ENCODE measurements at places on chromosomes 5 and 9. TPM values are rescaled to one million over a fixed set of nuclear protein-coding genes. Genes with fewer than 3 reads are reported as not detected.

The SV2C gene
- 0.18 TPM for total RNA-seq

The TEK gene
- total RNA-seq = 5.9 TPM

The PCDHGB4 gene
- total RNA-seq = 35.5 TPM

DNA sequence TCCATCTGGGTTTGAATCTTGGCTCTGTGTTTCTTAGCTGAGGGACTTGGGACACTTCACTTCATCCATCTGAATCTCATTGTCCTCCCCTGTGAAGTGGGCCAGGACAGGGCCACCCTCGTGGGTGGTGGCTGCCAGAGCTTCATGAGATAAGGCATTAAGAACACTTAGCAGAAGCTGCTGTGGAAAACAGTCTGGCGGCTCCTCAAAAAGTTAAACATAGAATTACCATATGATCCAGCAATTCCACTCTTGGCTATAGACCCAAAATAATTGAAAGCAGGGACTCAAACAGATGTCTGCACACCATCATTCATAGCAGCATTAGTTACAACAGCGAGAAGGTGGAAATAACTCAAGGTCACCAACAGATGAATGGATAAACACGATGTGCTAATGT, 42.4 kb upstream of the GGTA1 start:
- no peak overlapping the region for H3K4me3 ChIP-seq
- no peak overlapping the region for H3K27ac ChIP-seq
- DNase-seq = no peak
- no peaks in the 10 kb centered on the region for H3K4me1 ChIP-seq
- H3K27me3 ChIP-seq = peaks cover 3% of the 10 kb centered on the region

GRCh38 chr9:105150991-105151685, 93.3 kb upstream of the SLC44A1 start:
- H3K27ac ChIP-seq = no peak overlapping the region
- no peaks in the 10 kb centered on the region for H3K36me3 ChIP-seq
- DNase-seq = no peak
- no peak overlapping the region for H3K4me3 ChIP-seq
- H3K4me1 ChIP-seq = peaks cover 8% of the 10 kb centered on the region
- H3K27me3 ChIP-seq = no peaks in the 10 kb centered on the region

DNA sequence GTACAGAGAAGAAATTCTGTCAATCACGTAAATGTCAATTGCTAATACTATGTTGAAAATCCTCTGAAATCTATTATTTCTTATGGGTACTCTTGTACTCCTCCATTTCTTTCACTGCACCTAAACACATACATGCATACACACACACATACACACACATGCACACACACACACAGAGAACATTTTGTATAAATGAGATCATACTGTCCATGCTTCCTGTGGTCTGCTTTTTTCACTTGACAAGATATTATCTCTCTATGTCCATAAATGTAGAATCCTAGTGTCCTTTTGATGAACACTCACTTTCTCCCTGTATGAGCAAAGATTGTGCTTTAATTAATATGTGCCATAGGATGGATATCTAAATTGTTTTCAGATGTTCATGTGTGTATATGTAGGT, 32.7 kb upstream of the TLR4 start:
- H3K36me3 ChIP-seq = no peaks in the 10 kb centered on the region
- no peak for DNase-seq
- no peak overlapping the region for H3K4me3 ChIP-seq
- no peaks in the 10 kb centered on the region for H3K4me1 ChIP-seq
- peaks cover 13% of the 10 kb centered on the region for H3K27me3 ChIP-seq

DNA sequence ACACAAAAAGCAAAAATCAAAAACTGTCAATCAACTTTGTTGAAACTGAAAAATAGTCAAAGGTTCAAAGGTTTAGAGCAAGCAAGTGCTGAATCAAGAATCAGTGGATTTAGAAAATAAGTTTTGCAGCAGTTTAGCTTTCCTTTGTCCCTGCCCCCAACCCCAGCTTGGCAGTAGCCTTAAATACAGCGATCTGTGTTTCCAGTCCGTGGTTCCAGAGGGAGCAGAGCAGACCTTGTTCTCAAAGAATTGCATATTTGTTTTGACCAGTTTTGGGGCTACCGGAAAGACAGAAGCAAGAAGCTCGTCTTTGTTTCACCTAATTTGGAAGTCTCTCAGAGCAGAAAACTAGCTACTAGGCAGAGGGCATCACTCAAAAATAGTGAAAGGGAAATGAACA, 57.2 kb upstream of the PRDM9 start:
- H3K36me3 ChIP-seq = no peaks in the 10 kb centered on the region
- no peak overlapping the region for H3K27ac ChIP-seq
- H3K27me3 ChIP-seq = no peaks in the 10 kb centered on the region
- no peak overlapping the region for H3K4me3 ChIP-seq
- peaks cover 7% of the 10 kb centered on the region for H3K4me1 ChIP-seq
- DNase-seq = no peak

DNA sequence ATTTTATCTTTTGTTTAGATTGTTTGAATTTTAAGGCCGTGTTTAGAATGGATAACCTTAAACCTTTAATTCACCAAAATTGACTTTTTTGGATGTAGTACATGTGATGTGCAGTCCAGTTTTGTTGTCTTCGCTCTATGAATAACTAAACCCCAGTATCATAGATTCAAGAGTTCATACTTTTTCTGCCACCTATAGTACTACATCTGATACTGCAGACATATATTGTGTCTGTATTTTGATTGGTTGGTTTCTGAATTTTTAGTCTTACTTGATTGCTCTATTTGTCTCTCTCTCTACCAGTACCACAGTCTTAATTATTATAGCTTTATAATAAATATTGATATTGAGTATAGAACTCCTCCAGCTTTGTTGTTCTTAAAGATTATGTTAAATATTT, 58.1 kb downstream of the PPIP5K2 start:
- no peak for DNase-seq
- no peaks in the 10 kb centered on the region for H3K27me3 ChIP-seq
- no peaks in the 10 kb centered on the region for H3K4me1 ChIP-seq
- no peak overlapping the region for H3K27ac ChIP-seq
- no peak overlapping the region for H3K4me3 ChIP-seq

GRCh38 chr5:153676406-153676805, 185.9 kb downstream of the GRIA1 start:
- no peaks in the 10 kb centered on the region for H3K36me3 ChIP-seq
- H3K4me3 ChIP-seq = no peak overlapping the region
- H3K4me1 ChIP-seq = peaks cover 11% of the 10 kb centered on the region
- H3K27ac ChIP-seq = no peak overlapping the region

GRCh38 chr5:129361441-129362025, 98.6 kb upstream of the ADAMTS19 start:
- peaks cover 19% of the 10 kb centered on the region for H3K4me1 ChIP-seq
- no peak for DNase-seq
- H3K4me3 ChIP-seq = no peak overlapping the region
- H3K27me3 ChIP-seq = no peaks in the 10 kb centered on the region
- no peak overlapping the region for H3K27ac ChIP-seq
- H3K36me3 ChIP-seq = peaks cover 8% of the 10 kb centered on the region

- DNase-seq = peak; percentile 66
- no peak overlapping the region for H3K27ac ChIP-seq
- H3K27me3 ChIP-seq = peaks cover 26% of the 10 kb centered on the region
Measured at GRCh38 chr5:138469540-138470321, 4.5 kb downstream of the EGR1 start.

- H3K27ac ChIP-seq = no peak overlapping the region
Measured at GRCh38 chr9:99490729-99491128, 268.6 kb downstream of the SEC61B start.

GRCh38 chr5:1380011-1380817, 35.3 kb upstream of the CLPTM1L start:
- no peaks in the 10 kb centered on the region for H3K36me3 ChIP-seq
- DNase-seq = no peak
- peak overlapping the region; percentile 31 for H3K4me3 ChIP-seq
- H3K27ac ChIP-seq = no peak overlapping the region
- peaks cover 85% of the 10 kb centered on the region for H3K27me3 ChIP-seq
- peaks cover 1% of the 10 kb centered on the region for H3K4me1 ChIP-seq

GRCh38 chr9:132201139-132201538, 39.3 kb downstream of the NTNG2 start:
- no peaks in the 10 kb centered on the region for H3K4me1 ChIP-seq
- no peak overlapping the region for H3K27ac ChIP-seq
- no peaks in the 10 kb centered on the region for H3K36me3 ChIP-seq
- H3K4me3 ChIP-seq = no peak overlapping the region
- no peak for DNase-seq

DNA sequence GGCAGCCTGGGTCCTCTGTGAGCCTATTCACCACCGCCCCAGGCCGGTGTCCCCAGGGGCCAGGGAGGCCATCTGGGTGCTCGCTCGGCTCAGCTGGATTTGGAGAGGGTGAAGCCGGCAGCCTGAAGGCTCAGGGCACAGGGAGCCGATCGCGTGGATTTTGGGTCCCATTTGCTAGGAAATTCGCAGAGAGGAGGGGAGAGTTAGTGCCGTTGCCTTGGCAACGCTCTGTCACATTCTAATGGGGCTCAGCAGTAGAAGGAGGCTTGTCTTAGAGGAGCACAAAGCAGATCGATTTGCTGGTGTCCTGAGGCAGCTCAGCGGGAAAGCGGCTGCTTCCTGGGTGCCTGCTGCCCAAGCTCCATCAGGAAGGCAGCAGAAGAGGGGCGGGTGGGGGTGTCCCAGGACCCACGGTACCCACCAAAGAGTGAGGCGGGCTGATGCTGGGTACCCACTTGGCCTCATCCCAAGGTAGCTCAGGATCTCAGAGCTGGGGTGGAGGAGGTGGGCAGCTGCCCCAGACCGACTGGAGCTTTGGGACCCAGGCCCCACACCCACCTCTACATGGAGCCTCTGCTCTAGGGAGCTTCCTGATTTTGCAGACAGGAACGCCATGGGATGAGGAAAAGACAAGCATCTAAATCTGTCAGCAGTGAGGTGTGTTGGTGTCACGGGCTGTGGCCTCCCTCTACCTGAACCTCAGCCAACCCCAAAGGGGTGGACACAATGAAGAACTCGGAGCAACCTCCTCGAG, 17.1 kb upstream of the OLFM1 start:
- H3K4me3 ChIP-seq = no peak overlapping the region
- DNase-seq = no peak

DNA sequence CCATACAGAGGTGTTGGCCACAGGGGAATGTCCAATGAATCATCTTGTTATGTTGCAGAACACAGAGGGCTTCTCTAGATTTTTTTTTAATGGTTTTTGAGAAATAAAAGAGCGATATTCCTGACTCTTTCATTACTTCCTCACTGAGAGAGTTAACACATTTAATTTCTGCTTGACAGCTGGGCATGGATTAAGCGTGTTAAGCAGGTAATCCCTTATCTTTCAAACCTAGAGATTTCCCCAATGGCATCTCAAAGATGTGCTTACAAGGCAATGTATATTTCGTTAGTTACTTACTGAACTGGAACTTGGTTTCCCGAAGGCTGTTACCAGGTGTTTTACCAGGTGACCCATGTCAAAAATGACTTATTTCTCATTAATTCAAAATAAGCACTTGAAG, 21.8 kb upstream of the ADCY2 start:
- peaks cover 2% of the 10 kb centered on the region for H3K27me3 ChIP-seq
- H3K4me1 ChIP-seq = peaks cover 4% of the 10 kb centered on the region
- DNase-seq = no peak
- no peak overlapping the region for H3K27ac ChIP-seq

DNA sequence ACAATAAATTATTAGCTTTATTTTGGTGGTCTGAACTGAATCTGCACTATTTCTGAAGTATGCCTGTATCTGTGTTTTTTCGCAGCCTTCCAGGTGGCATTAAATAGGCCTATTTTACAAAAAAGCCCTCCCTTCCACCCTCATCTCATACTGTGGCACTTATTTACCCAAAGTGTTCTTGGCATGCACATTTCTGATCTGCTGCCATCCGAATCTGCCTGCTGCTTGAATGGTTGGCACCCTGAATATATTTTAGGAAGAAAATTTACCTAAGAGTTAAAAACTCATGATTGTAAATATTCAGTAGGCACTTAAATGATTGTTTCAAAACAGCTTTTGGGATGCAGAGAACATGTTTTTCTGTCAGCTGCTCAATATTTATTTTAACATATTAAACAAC, 150.1 kb downstream of the SLC28A3 start:
- H3K27me3 ChIP-seq = peaks cover 4% of the 10 kb centered on the region
- no peak overlapping the region for H3K4me3 ChIP-seq
- H3K27ac ChIP-seq = no peak overlapping the region
- no peak for DNase-seq
- H3K36me3 ChIP-seq = no peaks in the 10 kb centered on the region

DNA sequence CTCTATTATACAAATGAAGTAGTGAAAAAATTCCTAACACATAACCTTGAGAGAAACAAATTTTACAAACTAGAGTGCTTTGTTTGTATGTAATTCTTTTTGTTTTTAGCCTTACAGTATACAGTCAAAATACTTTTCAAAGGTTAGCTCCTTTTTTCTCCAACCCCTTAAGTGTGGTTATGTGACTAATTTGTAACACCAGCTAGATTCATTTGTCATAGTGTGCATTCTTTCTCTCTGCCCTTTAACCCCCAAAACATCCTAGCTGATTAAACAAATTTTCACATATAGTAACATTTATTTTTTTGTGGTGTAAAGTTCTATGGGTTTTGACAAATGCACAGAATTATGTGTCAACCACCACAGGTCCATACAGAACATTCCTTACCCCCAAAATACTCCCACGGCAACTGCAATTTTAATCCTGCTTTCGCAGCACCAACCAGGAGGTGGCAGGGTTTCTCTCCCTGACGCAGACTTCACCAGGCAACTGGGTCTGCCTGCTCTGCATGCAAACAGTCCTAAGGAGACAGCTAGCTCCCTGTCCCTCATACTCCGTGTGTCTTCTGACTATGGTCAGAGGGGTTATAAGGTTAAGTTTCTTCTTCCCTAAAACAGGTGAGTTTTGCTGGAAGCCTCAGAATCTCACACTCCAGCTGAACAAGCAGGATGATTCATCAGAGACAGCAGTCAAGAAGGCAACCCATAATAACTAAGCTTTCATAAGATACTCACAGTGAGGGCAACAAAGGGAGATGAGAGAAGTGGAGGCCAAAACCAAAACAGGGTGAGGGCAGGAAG, 44.5 kb upstream of the NR5A1 start:
- DNase-seq = no peak
- no peak overlapping the region for H3K4me3 ChIP-seq
- no peaks in the 10 kb centered on the region for H3K27me3 ChIP-seq
- H3K36me3 ChIP-seq = no peaks in the 10 kb centered on the region

- no peak overlapping the region for H3K4me3 ChIP-seq
- H3K36me3 ChIP-seq = no peaks in the 10 kb centered on the region
- no peak overlapping the region for H3K27ac ChIP-seq
- no peaks in the 10 kb centered on the region for H3K27me3 ChIP-seq
- no peak for DNase-seq
Measured at GRCh38 chr5:33524476-33524875, 83.7 kb downstream of the TARS1 start.

Measured in mesothelial cell of epicardium (in vitro differentiated cells).